ENCODE measurements at places on chromosomes 16 and 17. TPM values are rescaled to one million over a fixed set of nuclear protein-coding genes. Genes with fewer than 3 reads are reported as not detected.

The IL17C gene
- total RNA-seq = not detected

The ANKRD40CL gene
- 0.28 TPM for total RNA-seq

The PLCG2 gene
- total RNA-seq = 0.19 TPM

The ICAM2 gene
- 27.9 TPM for total RNA-seq

The EXOC7 gene
- 87.0 TPM for total RNA-seq
